ENCODE measurements at places on chromosomes 6 and 20. TPM values are rescaled to one million over a fixed set of nuclear protein-coding genes. Genes with fewer than 3 reads are reported as not detected.

DNA sequence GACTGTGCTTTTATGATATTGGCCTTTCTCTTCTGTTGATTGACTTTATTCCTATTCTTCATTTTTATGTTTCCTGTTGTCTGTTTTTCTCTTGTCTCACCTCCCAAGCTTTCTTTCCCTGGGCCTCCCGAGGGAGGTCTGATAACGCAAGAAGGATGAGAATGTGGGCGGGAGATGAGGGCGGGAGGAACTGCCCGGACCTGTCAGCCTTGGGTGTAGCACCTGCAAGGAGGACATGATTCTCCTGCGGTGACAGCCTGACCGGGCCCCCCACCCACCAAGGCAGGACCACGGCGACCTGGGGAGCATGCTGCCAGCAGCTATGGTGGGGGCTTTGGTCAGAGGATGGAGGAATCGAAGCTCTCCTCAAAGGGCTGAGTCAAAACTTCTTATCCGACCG lies 86.9 kb downstream of the PLEKHG1 start:
- no peak for DNase-seq

- DNase-seq, result peak; percentile 89
Observed at GRCh38 chr20:13029687-13030375, 21.1 kb downstream of the SPTLC3 start.

DNA sequence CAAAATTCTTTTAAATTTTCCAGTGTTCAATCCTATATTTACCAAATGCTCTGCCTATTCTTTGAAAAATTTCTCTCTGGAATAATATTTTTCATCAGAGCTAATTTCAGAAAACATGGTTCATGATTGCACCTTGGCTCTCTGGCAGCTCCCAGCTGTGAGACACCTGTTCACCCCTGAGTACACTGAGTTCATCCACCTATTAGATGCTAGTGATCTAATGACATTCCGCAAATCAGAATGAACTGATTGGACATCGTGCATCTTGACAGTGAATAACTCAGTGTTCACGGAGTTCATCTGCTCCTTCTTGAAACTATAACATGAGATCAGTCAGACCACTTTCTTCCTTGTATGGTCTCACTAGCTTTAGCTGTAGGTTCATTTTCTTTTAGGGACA lies 3.9 kb upstream of the SHPRH start:
- no peak for DNase-seq

GRCh38 chr6:11922901-11923300 lies 89.2 kb upstream of the HIVEP1 start:
- no peak for DNase-seq

DNA sequence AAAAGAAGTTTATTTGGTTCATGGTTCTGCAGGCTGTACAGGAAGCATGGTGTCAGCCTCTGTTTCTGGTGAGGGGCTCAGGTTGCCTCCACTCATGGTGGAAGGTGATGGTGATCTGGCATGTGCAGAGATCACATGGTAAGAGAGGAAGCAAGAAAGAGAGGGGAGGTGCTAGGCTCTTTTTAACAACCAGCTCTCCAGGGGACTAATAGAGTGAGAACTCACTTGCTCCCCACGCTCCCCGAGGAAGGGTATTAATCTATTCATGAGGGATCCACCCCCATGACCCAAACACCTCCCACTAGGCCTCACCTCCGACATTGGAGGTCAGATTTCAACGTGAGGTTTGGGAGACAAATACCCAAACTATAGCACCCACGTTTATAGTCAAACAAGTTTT lies 4.0 kb upstream of the GJB7 start:
- no peak for DNase-seq

- DNase-seq, result no peak
Observed at GRCh38 chr6:165484178-165484889, 174.9 kb upstream of the C6orf118 start.

DNA sequence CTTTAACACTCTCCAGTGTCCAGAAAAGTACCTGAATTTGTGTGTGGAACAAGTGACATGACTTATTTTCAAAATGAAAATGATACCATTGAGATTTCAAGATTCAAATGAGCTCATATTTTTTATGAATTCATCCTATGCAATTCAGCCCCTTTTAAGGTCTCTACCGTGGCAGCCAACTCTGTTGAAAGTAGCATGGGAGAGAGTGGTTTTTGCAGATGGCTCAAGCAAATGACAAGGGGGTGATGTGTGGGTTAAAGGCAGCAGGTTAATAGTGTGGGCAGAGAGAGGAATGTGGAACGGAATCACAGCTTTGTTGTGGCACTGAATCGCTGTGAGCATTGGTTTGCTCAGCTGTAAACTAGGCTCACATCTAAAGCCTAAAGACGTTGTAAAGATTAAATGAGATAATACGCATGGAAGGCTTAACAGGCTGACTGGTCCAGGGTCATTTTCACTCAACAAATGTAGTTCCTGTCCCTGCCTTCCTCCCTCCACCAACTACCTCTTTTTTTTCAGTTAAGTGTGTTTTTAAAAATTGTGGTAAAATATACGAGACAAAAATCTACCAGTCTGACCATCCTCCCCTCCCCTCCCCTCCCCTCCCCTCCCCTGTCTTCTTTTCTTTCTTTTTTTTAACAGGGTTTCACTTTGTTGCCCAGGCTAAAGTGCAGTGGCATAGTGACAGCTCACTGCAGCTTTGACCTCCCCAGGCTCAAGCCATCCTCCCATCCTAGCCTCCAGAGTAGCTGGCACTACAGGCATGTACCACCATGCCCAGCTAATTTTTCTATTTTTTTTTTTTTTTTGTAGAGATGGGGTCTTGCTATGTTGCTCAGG lies 114.7 kb upstream of the ZNF217 start:
- peak; percentile 88 for DNase-seq

GRCh38 chr6:131744432-131745287 lies 33.8 kb upstream of the CTAGE9 start:
- no peak for DNase-seq

DNA sequence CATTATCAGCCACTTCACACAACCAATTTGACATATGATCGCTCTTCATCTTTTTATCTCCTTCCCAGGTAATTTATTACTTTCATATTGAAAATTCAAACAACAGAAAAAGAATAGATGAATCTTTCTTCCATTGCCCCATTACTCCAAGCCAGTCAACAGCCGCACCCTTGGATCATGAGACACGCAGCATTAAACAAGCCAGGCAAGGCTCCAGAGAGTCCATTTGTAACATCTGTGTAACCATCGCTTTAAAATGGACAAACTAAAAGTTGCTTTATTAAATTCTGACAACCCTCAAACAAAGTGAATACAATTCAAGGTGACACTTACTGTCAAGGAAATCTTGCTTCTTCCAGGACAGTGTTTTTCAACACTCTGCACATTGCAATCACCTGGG lies 200.3 kb downstream of the EPM2A start:
- no peak for DNase-seq

- DNase-seq, result no peak
Observed at GRCh38 chr6:43679057-43679456, 8.5 kb downstream of the MRPS18A start.

DNA sequence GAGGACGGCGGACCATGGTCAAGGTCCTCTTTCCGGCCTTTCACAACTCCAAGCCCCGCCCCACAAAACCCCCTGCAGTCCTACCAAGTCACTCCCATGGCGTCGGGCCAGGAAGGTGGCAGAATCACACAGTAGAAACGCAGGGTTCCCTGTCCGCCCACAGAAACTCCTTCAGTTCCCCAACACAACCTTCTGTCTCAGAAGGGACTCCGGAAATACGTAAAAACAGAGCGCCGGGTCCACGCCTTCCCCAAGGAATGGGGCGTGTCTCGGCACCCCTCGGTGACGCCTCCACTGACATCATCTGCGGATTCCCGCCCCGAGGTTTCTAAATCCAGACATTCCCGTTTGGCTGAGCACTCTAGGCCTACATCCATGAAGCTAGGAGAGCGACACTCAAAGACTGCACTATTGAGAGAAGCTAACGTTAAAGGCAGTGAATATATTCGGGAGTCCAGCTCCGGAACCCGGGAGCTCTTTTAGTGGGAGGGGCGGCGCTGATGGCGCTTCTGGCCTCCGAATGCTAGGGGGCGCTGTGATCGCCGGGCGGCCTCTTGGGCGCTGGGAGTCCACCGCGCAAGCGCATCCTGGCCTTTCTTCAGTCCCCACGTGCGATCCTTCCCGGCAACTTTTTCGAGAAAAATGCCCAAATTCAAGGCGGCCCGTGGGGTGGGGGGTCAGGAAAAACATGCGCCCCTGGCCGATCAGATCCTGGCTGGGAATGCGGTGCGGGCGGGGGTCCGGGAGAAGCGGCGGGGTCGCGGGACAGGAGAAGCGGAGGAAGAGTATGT lies at the start of the genes BYSL and MED20:
Gene BYSL (plus strand): TSS at position 579 of the 791 bp plus-strand sequence. CDS start 64 bp downstream, at position 643.
Gene MED20 (minus strand): TSS at position 219 of the 791 bp plus-strand sequence. CDS start 121 bp downstream, at position 98.
- DNase-seq, result peak; percentile 81

GRCh38 chr20:62252342-62252966 lies 14.1 kb downstream of the OSBPL2 start:
- DNase-seq, result peak; percentile 10

- DNase-seq, result no peak
Observed at GRCh38 chr6:74814440-74814839, 391.4 kb downstream of the COL12A1 start.

- DNase-seq, result no peak
Observed at GRCh38 chr6:75579951-75580350, 21.7 kb upstream of the SENP6 start.

DNA sequence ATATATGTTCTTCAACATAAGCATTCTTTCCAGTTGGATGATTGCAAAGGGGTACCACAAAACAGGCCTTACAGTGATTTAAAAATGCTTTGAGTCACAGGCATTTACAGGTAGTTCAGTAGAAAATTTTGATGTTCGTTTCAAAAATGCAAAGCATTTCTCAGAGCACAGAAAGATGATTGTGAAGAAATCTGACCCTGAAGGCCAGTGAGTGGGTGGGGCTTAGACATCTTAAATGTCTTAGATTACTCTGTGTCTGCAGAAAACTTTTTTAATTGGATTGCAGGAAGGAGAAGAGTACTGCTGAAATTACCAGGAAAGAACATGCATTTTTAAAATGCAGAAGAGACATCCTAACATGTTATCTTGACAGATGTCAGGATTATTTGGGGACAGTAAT lies 268.3 kb downstream of the CDKAL1 start:
- DNase-seq, result no peak

DNA sequence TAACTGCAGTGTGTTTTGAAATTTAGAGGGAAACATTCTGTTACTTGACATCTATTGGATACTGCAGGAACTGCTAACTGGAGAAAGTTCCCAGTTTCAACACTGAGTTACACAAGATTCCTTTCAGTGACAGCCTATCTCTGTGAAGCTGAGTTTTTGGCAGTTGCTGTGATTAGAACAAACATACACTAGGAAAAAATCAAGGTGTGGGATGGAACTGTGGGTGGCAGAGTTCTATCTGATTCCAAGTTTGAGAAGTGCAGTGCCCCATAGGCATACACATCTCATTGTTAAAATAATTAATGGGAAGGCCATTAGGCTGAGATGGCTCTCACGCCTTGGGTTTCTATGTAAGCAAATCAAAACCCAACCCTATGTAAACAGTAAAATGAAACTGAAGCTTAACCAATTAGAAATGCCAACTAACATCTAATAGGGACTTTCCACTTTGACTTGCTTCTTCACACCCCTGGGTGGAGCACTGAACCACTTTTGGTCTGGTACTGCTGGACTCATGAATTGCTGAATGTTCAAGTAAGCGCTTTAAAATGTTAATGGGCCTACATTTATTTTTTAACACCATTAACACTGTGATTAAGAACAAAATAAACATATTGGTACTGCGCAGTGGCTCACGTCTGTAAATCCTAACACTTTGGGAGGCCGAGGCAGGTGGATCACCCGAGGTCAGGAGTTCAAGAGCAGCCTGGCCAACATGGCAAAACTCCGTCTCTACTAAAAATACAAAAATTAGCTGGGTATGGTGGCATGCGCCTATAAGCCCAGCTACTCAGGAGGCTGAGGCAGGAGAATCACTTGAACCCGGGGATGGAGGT lies 55.2 kb upstream of the TBC1D7 start:
- DNase-seq, result no peak

- DNase-seq, result no peak
Observed at GRCh38 chr20:63635431-63636141, 8.7 kb upstream of the GMEB2 start.

GRCh38 chr20:1876975-1877608 lies 18.1 kb upstream of the SIRPA start:
- no peak for DNase-seq

- no peak for DNase-seq
Observed at GRCh38 chr6:21135484-21136013, 458.0 kb upstream of the SOX4 start.

- DNase-seq, result no peak
Observed at GRCh38 chr6:77106992-77107391, 356.3 kb downstream of the HTR1B start.

GRCh38 chr6:150349546-150349945 lies 19.3 kb upstream of the IYD start:
- no peak for DNase-seq

DNA sequence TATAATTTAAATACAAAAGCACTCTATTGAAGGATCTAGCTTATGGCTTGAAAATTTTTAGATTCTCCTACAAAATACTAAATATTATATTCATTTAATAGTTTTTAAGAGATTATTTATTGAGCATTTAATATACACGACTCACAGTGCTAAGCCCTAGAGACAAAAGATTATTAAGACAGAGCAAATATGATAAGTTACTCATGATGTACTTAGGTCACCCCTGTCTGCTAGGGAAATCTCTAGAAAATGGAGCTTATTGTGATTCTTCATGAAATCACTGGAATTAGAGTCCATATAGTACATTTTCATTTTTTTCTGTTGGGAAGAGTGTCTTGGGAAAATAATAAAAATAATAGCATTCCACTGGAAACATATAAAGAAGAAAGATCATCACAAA lies 37.8 kb downstream of the BEND6 start:
- DNase-seq, result no peak

DNA sequence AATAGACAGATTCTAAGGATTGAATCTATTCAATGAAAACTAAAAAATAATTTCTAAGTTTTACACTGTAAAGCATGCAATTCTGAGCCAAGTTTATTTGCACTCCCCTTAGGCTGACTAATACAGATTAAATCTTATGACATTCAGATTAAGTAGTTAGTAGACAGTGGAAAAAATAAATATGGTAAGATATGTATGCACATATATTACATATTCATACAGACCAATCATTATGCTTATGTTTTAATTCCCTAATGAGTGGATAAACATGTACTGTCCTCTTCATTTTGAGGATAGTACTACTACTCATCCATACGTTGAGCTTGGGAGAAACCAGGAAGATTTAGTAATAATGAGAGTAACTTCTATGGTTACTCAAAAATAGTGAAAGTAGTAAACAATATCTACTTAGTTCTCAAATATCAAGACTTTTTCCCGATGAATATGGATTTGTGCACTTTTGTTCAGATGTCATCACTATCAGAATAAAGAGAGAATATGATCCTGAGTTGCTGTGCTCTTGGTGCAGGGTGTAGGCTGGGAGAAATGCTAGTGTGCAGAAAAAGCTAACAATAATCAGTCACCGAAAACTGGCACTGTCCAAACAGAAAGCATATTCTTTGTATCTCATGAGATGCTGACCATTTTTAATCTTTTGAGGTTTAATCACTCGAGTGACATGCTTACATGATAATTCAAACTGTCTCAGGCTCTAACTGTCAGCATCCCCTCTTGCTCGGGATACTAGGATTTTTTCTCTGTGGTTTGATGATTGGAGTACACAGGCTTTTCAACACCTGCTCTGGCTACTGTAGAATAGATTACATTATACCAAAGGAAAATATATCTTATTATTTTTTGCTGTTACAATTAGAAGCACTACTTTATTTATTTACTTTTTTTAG lies 111.6 kb downstream of the EPHA7 start:
- no peak for DNase-seq

ULBP3 gene
- 14.8 TPM for total RNA-seq

DNAH8 gene
- total RNA-seq, result not detected

DDO gene
- 0.29 TPM for total RNA-seq

PHACTR1 gene
- 1.8 TPM for total RNA-seq

BPHL gene
- 29.1 TPM for total RNA-seq

CTNNBL1 gene
- total RNA-seq, result 40.5 TPM

HMGCLL1 gene
- 0.25 TPM for total RNA-seq

All from kidney epithelial cell (primary cell).